ENCODE measurements at places on chromosomes 4 and X.
A peak's percentile ranks its signal among the peaks of the same experiment; 100 is the strongest.

DNA sequence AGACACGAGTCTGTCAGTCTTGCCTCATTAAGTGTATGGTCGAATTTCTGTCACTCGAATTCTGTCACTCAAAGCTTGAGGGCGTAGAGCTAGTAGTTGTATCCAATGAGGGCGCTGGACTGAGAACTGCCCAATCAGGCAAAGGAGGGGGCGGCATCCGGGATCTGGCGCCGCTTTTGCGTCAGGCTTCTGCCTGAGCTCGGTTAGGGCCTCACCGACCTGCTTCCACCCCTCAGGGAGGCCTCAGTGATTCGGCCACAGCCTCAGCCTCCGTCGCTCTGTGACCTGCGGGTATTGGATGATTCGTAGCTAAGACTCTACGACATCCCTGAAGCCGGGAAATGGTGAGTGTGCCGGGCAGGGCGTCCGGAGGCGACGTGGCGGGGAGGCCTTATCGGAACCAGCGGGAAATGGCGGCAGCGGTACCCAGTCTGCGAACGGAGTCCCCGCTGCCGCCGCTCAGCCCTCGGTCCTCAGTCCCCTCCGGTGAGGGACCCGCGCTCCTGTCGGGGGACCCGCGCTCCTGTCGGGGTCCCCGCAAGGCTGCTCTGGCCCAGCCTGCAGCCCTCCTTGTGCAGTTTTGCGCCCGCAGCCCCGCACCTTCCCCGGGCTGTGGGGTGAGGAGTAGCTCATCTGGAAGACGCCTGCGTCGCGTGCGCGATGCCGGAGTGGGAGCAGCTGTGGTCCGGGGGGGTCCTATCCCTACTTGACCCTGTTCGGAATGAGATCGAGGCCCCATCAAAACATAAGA is 88.3 kb downstream of the ZNF718 start:
- peak; percentile 81 for DNase-seq

- DNase-seq = no peak
Measured at GRCh38 chr4:32435308-32435707, 1715.1 kb downstream of the PCDH7 start.

GRCh38 chrX:103498786-103499185 is 20.5 kb downstream of the RAB40A start:
- DNase-seq = no peak

DNA sequence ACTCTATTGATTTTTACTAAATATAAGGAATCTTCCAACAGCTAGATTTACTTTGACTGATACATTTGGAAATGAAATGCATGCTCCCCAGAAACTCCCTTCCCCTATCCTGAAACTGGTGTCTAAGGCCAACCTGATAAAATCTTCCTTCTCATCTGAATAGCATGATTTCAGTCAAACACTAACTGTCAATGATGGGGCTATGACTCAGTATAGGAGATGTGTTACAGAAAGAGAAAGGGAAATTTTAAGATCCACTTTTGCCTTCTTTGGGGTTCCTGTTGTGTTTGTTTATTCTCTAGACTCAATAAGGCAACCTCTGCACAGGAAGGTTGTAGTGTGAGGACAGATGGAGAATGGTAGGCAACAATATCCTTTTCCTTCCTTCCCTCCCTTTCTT is 160.7 kb downstream of the MOSPD2 start:
- DNase-seq = no peak

DNA sequence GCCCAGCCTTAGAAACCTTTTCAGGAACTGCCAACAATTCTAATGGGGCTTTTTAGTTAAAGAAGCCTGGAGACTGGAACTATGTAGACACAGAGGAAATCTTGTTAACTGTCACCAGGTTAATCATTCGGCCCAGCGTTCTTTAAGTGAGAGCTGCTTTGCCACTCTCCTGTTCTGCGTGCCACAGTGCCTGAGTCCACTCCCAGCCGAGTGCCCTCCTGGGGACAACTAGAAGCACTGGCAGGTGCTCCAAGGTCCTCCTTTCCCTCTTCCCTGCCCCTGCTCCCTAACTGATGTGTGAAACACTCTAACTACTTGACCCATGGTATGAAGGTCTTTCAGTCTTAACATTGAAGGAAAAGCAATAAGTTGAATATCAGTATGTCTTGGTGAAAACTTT is 151.2 kb upstream of the TLL1 start:
- DNase-seq = no peak

DNA sequence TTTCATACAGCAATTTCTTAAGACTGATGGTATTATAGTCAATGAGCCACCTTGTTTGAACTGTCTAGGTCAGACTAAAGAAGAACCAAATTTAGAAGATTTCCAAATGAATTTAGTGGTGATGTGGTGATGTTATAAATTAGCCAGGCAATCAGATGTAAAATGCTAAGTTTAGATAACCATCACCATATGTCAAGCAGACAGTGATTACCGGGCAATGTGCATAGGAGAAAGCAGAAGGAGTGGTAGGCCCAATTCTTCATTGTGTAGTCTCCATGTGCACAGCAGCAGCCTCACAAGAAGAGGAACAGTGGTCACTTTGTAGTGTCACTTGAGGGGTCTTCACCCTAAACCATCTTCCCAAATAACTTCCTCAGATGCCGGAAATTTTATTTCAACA is 198.8 kb downstream of the ANTXR2 start:
- DNase-seq = no peak

DNA sequence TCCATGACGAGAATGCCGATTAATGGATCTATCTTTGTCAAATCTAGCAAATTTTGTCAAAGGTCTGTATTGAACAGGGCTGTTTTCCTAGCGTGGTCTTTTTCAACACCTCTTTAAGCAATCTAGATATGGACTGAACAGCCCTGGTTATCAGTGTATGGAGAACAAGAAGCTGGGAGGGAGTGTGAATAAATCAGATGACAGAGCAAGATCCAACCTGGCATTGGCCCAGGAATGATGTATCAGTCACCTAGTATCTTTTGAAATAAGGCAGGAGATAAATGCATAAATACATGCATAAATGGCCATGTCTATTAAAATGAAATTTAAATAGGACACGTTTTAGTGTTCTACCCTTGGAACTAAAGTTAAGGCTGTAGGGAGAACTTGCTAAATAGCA is 15.7 kb upstream of the AP1S2 start:
- peak; percentile 12 for DNase-seq

DNA sequence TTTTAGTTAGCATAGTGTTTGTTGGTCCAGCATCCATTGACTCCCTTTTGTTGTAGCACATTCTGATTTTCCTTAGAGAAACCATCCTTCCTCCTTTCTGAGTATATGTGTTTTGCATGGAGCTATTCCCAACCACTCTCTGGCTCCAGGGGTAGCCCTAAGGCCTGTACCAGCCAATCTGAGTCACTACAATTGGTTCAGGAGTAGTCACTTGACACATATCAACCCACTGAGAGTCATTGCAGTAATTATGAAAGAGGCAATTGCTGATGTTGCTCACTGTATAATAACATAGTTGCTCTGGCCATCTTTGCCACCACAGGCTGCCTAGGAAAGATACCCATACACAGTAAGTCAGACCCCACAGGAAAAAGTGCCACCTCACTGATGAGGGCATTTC is 71.2 kb upstream of the GRID2 start:
- peak; percentile 50 for DNase-seq

DNA sequence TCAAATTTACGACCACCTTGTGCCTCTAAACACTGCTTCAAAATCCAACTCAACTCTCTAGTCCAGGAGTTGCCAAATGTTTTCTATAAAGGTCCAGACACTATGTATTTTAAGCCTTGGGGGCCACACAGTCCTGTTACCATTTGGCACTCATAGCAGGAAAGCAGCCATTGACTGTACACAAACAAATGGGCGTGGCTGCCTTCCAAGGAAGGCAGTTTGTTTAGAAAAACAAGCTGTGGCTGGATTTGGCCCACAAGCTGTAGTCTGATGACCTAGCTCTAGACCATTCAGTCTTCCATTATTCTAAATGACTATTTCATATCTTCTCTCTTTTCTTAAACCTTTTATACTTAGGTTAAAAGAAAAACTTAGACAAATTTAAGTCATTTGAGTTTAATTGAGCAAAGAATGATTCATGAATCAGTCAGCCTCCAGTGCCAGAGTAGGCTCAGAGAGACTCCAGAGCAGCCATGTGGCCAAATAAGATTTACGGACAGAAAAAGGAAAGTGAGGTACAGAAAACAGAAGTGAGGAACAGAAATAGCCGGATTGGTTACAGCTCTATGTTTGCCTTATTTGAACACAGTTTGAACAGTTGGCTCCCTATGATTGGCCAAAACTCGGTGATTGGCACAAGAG is 825.8 kb upstream of the LCORL start:
- no peak for DNase-seq

DNA sequence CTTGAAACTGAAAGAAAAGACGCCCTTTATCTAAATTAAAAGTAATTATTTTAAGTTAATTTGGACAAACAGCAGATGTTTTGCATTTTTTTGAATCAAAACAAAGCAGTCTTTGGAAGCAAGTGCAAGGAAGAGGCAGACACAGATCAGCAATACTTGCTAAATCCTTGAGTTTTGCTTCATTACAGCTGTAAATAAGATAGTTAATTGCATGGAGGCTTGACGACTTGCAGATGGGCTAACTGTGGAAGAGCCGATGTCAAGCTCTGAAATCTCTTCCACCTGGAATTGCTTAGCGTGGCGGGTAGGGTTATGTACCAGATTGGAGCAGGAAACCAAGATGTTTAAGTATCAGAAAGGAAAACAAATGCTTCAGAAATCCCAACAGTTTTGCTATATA is 148.8 kb downstream of the POLA1 start:
- no peak for DNase-seq

DNA sequence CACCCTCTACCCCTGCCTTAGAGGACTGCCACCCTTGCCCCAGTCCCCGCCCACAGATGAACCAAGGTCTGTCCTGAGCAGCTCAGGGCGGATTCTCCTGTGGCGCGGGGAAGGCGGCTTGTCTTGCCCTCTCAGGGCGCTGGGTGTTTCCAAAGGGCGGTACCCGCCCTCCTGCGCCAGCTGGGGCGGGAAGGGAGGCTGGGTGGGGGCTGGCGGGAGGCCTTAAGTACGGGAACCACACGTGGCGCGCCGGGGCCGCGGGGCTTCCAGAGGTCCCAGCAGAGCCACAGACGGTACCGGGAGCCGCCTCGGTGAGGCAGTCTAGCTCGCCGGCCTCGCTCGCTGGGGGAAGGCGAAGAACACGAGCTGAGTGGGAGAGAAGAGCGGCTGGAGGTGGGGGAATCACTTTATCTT is 361.1 kb downstream of the MID1IP1 start:
- no peak for DNase-seq

DNA sequence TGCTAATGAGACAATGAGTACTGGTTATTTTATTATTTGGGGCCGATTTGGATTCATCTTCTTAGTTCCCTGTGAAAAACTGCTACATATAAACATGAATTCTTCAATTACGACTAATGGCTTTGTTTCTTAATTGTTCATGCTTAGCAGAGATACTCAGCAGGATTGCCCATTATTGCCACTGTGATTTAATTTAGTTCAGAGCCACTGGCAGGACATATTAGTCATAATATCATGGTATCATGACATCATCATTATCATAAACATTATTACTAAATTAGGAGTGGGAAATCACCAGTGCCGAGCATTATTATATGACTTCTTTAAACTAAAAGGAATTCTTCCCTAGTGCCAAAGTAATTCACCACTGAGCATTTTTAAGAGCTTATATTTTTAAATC is 201.4 kb downstream of the SPOCK3 start:
- DNase-seq = peak; percentile 47

GRCh38 chr4:69649629-69650028 is 3.4 kb downstream of the UGT2A1 start:
- DNase-seq = no peak

- no peak for DNase-seq
Measured at GRCh38 chrX:32448320-32448719, 763.0 kb downstream of the DMD start.

DNA sequence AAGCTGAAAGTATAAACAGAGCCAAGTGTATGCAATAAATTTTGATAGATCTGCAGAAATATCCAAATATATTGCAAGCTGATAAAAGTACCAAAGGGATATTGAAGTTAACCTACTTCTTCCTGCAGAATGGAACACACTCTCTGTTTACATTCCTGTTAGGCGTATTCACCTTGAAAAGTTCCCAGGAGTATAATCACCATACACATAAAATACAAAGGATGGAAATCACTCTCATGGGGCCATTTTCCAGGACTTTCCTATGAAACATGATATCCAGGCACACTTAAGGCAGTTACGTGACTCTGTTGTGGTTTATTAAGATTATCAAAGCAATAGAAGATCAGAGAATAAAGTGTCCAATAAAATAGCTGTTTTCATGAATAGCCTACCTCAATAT is 1142.3 kb downstream of the NLGN4X start:
- DNase-seq = peak; percentile 0

DNA sequence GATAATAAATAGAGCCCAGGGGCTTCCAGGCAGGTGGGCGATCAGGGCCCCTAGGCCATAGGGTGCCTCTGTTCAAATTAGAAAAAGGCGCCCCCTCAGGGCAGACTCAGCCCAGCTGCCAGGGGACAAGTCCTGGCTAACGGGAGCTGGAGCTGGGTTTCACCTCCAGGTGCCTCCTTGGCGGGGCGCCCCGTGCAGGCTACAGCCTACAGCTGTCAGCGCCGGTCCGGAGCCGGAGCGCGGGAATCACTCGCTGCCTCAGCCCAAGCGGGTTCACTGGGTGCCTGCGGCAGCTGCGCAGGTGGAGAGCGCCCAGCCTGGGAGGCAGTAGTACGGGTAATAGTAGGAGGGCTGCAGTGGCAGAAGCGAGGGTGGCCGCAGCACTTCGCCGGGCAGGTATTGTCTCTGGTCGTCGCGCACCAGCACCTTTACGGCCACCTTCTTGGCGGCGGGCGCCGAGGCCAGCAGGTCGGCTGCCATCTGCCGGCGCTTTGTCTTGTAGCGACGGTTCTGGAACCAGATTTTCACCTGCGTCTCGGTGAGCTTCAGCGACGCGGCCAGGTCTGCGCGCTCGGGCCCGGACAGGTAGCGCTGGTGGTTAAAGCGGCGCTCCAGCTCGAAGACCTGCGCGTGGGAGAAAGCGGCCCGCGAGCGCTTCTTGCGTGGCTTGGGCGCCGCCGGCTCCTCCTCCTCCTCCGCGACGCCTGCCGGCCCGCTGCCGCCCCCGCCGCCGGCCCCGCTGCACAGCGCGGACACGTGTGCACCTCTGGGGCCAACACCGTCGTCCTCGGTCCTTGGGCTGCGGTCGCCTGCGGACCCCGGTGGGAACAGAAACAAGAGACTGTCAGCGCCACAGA is 2.4 kb downstream of the NKX3-2 start:
- DNase-seq = no peak

DNA sequence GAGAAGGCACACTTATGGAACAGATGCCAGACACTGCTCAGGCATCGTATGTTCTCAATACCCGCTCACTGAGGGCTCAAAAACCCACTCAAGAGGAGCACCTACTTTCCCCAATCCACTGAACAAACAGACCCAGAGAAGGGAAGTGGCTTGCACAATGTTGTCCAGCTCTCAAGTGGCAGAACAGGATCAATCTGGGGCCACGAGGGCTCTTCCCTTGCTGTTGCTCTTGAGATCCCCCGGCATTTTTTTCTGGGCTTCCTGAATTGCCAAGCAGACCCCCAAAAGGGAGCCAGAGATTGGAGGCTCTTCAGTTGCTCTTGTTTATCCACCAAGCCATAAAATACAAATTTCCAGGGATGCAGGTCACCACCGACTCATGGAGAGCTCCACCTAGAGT is 35.7 kb downstream of the IDS start:
- peak; percentile 34 for DNase-seq

GRCh38 chr4:113955948-113956347 is 23.5 kb downstream of the ARSJ start:
- DNase-seq = no peak

GRCh38 chr4:7166981-7167700 is 25.2 kb upstream of the SORCS2 start:
- DNase-seq = no peak

Measured in foreskin fibroblast (primary cell).